CD4-positive, alpha-beta T cell treated with Interleukin-1 beta for 1 hour (primary cell): ENCODE measurements at places on chromosomes 11 and 22.
A peak's percentile ranks its signal among the peaks of the same experiment; 100 is the strongest.

DNA sequence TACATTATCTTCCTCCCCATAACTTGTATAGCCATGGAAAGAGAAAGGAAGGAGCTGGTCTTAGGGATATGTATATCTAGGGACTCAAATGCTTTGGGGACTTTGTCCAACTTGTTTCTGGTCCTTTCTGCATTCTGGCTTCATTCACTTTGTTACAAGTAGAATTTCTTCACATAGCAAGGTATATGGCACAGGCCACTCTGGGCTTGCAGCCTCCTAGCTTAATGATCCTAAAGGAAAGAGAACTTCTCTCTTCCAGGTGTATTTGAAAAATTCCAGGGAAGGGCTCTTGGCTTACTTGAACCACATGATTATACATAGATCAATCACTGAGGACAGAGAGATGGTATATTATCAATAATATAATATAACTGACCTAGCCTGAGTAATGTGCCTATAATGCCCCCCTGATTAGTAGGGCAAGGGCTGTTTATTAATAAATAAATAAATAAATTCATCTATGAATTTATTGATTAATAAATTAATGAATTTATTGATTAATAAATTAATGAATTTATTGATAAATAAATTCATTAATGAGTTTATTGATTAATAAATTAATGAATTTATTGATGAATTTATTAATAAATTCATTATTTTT, 48.2 kb upstream of the CEP295 start:
- no peak for DNase-seq

DNA sequence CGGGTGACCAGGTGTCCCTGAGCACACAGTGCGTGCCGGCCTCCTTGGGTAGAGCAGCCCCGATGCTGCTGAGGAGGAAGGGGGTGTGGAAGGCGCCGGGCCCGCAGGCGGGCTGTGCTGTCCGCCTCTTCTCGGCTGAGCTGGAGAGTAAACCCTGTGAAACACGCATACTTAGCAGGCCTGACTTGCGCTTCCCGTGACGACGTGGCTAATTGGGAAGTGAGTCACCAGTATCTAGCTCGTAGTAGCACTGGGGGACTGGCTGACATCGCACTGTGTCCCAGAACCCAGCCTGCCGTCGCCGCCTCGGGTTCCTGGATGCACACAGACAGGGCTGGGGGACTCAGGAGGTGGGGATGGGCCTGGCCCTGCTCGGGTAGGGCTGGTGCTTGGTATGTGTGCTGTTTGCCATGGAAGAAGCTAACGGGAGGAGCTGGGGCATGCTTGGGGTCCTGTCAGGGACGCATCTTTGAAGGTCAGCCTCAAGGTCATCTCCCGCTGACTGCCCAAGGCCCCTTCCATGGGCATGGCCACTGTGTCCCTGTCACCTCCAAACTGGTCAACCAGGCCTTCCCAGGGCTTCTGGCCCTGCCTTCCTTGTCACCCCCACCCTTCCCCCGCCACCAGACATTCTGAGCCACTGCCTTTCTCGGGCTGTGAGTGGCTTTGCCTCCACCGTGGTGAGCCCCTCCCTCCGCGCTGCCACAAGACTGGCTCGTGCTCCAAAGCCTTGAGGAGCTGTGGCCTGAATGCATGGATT, 1327.0 kb downstream of the BRD1 start:
- no peak for DNase-seq

DNA sequence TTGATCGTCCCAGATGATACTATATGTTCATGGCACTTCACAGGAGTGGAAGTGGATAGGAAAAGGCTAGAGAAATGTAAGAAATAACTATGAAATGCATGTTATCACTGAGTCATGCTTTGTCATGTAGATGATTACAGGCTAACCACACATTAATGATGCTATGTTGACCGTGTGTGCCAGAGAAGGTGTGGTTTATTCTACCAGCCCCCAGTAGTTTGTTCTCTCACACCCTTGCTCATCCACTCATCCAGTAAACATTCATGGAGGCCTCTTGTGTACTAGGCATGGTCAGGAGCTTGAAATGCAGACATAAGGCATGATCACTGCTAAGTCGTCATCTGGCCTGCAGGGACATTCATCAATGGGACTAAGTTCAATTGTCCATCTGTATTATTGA, 153.0 kb upstream of the PITPNB start:
- no peak for DNase-seq

DNA sequence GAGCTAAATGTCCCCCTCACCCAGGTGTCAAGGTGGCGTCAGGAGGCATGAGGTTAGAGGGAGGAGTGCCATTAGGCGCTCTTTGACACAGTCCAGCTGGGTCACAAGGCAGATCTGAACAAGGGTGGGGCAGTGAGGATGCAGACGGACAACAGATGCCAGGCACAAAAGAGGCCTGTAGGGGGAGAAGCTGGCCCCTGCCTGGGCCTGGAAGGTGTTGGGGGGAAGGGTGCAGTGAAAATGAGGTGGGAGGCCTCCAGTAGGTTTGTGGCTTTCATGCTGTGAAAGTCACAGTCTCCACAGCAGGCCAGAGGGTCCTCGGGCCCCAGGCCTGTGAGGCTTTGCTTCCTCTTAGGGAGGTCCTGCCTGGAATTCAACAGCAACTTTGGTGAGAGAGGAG, 85.0 kb upstream of the PLET1 start:
- no peak for DNase-seq

DNA sequence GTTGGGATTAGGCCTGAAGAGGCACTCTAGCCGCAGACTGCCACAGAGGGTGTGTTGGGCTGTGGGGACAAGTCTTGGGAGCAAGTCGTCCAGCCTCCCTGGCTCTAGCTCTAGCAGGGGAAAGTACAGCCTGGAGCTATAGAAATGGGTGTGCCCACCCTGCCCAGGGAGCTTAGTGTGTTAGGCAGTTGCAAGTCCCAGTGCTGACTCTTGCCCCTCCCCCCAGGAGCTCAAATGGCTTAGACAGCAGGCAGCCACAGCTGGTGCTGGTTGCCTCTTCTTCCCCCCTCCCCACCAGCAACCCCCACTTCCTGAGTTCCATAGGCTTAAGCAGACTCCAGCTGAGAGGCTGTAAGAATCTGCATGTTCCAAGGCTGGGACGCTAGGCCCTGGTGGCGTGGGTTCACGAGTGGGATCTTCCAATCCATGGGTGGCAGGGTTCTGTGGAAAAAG, 61.2 kb downstream of the GUCY1A2 start:
- DNase-seq: no peak

GRCh38 chr22:19745155-19746101, 15.2 kb upstream of the TBX1 start:
- DNase-seq: no peak

DNA sequence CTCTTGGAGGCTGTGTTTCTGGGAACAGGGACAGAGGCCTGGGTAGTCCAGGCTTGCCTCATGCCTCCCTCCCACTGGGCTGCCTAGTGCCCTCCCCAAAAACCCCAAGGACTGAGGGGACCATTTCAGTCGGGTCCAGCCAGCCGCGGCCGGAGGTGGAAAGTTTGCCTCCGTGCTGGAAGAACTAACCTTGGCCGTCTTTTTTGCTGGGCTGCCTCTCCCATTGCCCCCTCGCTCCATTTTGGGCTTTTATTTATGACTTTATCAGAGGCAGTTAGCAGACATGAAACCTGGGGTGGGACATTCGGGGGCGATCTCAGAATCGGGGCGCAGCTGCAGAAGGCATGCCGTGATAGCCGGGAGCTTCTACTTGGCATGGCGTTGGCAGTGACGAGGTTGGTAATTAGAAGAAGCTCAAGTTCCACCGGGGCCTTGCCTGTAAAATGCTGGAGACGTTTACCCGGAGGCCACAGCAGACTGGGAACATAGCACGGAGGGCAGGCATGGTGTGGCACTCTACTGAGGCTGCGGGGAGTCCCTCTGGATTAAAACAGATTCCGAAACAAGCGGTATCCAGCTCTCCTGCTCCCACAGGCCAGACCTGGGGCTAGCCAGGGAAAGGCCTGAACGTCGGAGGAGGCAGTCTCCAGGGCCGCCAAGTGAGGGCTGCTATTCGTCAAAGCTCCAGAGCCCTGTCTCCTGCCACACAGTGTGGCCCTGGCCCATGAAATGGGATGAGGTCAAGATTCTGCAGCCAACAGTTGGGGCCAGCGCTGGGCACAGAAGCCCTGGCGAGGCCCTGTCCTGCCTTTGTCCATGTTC, 76.4 kb upstream of the PPARA start:
- no peak for DNase-seq

DNA sequence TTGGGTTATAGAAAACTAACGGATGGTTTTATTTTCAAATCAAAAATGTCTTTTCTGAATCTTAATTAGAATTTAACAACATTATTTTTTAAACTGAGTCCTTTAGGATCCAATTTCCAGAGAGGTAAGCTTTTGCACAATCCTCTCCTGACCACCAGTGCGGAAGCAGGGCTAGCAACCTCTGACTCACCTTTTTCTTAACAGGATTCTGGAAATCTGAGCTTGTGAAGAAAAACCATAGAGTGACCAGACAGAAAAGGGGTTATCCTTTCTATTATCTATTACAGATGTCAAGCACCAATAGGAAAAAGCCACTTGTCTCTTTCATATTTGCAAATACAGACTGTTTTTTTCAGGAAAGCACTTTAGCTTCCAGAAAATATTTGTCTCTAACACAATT, 25.3 kb downstream of the ALG9 start:
- no peak for DNase-seq

GRCh38 chr11:106879029-106879428, 139.2 kb downstream of the GUCY1A2 start:
- DNase-seq: no peak

- DNase-seq: no peak
Observed at GRCh38 chr11:134711588-134711987, 299.5 kb upstream of the B3GAT1 start.

DNA sequence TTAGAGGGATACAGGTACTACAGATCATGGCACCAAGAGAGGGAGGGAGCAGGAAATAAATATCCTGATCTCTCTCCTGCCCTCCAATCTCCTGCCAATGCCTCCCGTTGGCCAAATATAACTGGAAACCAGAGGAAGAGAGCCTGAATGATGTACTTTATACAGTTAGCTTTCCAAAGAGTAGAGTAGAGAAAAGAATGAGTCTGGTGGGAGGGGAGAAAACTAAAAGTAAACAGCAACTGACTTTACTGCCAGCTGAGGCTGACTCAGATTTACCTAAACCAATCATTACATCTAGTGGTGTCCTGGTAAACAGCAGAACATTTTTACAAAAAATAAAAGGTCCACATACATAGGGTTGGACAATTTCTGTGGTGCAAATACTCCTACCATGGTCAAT, 5.1 kb downstream of the MPZL3 start:
- DNase-seq: no peak

DNA sequence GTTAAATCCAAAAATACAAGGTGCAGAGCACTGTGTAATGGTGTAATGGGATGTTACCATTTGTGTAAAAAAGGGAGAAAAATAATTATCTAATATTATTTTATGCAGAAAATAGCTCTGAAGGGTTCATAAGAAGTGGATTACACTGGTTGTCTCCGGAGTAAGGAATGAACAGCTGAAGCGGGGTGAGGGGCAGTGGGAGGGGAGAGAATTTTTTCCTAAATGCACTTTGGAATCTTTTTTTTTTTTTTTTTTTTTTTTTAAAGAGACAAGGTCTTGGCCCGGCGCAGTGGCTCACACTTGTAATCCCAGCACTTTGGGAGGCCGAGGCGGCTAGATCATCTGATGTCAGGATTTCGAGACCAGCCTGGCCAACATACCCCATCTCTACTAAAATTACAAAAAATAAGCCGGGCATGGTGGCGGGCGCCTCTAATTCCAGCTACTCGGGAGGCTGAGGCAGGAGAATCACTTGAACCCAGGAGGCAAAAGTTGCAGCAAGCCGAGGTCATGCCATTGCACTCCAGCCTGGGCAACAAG, 6.8 kb upstream of the POLR3H start:
- no peak for DNase-seq

DNA sequence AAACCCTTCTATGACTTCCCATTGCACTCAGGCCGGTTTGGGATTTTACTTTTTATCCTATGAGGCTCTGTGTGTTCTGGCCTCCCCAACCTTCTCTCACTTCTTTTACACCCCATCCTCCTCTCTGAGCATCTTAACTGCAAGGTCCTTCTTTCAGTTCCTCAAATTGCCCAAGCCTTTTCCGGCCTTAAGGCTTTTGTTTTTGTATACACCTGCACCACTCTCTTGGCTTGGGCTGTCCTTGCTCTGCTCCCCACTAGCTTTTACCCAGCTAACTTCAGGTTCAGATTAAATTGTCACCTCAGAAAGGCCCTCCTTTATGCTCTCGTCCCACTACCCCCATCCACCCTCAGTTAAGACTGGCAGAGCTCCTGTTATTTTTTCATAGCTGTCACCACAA, 55.5 kb downstream of the FAM83F start:
- DNase-seq: peak; percentile 50

- DNase-seq: peak; percentile 45
Observed at GRCh38 chr11:9565822-9566560, 7.5 kb upstream of the WEE1 start.

DNA sequence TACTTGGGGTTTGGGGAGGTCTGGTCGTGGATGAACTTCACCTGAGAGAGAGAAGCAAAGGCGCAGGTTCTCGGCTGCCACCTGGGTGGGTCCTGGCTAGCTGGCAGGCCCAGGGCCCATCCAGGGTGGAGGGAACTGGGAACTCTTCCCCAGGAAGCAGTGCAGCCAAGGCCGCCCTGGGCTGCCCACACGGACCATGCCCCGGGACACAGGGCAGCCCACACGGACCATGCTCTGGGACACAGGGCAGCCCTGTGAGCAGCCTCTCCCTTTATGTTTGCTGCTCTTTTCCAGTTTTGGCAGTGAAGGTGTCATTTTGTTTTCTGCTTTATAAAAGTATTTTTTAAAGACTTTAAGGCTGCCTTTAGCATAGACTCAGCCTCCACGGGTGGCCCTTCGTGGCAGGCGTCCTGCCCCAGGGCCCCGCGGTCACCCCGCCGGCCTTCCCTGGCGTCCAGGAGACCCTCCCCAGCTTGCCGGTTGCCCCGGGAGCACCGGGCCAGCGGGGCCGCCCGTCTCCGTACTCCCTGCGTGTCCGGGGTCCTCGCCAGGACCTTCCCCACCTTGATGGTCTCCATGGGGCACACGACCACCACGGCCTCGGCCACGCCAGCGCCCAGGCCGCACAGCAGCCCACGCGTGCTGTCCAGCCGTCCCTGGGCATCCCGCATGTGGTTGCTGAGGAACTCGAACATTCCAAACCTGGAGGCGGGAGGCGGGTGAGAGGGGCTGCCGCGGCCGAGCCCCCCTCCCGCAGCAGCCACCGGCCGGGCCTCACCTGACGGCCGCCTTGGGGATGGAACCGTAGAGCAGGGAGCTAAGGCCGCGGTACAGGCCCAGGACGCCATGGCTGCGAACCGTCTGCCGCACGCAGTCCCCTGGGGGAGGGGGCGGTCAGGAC, 1.1 kb downstream of the SLC25A1 start:
- no peak for DNase-seq

- peak; percentile 12 for DNase-seq
Observed at GRCh38 chr11:19241260-19242178, 774 bp upstream of the E2F8 start.

DNA sequence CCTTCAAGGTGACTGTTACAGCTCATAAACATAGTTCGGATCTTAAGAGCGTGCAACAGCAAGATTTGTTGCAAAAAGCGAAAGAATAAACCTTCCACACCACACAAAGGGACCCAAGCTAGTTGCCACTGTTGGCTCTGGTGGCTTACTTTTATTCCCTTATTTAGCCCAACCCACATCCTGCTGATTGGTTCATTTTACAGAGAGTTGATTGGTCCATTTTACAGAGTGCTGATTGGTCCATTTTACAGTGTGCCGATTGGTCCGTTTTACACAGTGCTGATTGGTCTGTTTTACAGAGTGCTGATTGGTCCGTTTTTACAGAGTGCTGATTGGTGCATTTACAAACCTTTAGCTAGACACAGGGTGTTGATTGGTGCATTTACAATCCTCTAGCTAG, 776.9 kb upstream of the CNTN5 start:
- DNase-seq: no peak

GRCh38 chr11:102783016-102783415, 2.6 kb upstream of the MMP10 start:
- DNase-seq: no peak
